Stomach (tissue), 19 donors: ENCODE measurements at places on chromosomes 2 and 18. TPM values are rescaled to one million over a fixed set of nuclear protein-coding genes. Genes with fewer than 3 reads are reported as not detected.
A peak's percentile ranks its signal among the peaks of the same experiment; 100 is the strongest.

The C2orf81 gene
- 2.1 TPM for polyA plus RNA-seq

The SIX2 gene
- polyA plus RNA-seq: 3.8 TPM

GRCh38 chr18:68454511-68455228 lies 260.2 kb downstream of the TMX3 start:
- no peaks in the 10 kb centered on the region for H3K27me3 ChIP-seq
- H3K27ac ChIP-seq: no peak overlapping the region

- H3K27ac ChIP-seq: no peak overlapping the region
- no peak overlapping the region for H3K4me3 ChIP-seq
- DNase-seq: no peak
- H3K27me3 ChIP-seq: no peaks in the 10 kb centered on the region
Measured at GRCh38 chr2:10338270-10339188, 35.8 kb downstream of the HPCAL1 start.

- DNase-seq: peak; percentile 17
- no peak overlapping the region for H3K4me3 ChIP-seq
- H3K27me3 ChIP-seq: no peaks in the 10 kb centered on the region
Measured at GRCh38 chr2:75516378-75517360, 44.1 kb downstream of the EVA1A start.

GRCh38 chr2:71923887-71924533 lies 223.7 kb downstream of the CYP26B1 start:
- H3K27ac ChIP-seq: no peak overlapping the region
- no peaks in the 10 kb centered on the region for H3K4me1 ChIP-seq
- peak; percentile 88 for DNase-seq
- H3K36me3 ChIP-seq: no peaks in the 10 kb centered on the region
- H3K4me3 ChIP-seq: no peak overlapping the region
- no peaks in the 10 kb centered on the region for H3K27me3 ChIP-seq

The CNDP1 gene
- not detected for polyA plus RNA-seq
